CD4-positive, alpha-beta T cell treated with Interleukin-6 at 100 ng/mL for 8 hours (primary cell): ENCODE measurements at places on chromosomes 3 and 15.

DNA sequence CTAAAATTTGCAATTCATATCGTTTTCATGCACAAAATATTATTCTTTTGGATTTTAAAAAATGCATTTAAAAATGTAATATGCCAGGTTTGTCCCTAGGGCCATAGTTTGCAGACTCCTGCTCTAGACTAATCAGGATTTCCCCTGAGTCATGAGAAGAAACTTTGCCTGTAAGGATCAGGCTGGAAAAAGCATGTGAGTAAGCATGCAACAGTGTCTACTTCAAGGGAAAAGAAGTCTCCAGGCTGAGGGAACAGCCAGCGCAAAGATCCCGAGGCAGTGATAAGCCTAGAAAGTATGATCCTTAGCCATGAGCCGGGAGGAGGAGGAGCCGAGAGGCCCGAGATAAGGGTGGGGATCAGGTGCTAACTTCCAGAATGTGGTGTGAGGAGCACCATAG lies 382.8 kb upstream of the CFAP20DC start:
- DNase-seq: no peak

GRCh38 chr3:166171695-166172094 lies 334.5 kb upstream of the BCHE start:
- DNase-seq: no peak

- DNase-seq: no peak
Observed at GRCh38 chr15:91609966-91610365, 243.5 kb upstream of the SLCO3A1 start.

DNA sequence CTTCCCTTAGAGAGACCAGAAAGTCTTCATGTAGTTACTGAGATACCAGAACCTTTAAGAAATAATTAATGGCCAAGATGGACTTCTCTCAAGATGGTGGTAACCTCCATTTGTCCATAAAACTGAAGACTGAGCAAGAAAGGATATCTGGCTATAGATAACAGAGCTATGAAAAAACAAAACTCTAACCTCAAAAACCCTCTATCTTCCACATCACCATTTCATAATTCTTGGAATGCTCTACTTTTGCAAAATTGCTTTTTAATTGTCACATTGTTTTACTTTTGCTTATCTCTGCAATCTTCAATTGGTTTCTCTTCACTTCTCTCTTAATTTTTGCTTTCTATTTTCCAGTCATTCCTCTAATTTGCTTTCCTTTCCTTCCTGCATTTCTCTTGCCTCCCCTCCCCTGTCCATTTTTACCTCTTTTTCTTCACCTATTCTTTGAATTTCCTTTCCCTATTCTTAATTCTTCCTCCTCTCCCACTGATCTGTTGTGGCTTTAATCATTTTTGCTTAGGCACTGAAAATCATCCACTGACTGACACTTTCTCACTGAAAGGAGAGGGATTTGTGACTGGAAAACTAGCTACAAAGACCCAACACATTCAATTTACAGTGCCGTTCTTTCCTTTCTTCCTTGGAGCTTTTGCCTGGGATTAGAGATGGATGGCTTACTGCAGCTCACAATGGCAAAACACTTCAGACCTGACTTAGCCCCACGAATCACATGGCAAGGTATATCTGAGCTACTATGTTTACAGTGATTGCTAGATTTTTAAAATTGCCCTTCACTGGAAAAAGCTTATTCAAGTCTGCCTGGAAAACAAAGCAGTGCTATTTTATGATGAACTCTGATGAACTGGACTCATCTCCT lies 242.8 kb downstream of the CHST2 start:
- no peak for DNase-seq

GRCh38 chr3:141305436-141305835 lies 62.9 kb upstream of the ZBTB38 start:
- no peak for DNase-seq
